ENCODE measurements at places on chromosomes 1 and 21.

- no peak for DNase-seq
Observed at GRCh38 chr1:240732390-240732789, 120.4 kb upstream of the GREM2 start.

DNA sequence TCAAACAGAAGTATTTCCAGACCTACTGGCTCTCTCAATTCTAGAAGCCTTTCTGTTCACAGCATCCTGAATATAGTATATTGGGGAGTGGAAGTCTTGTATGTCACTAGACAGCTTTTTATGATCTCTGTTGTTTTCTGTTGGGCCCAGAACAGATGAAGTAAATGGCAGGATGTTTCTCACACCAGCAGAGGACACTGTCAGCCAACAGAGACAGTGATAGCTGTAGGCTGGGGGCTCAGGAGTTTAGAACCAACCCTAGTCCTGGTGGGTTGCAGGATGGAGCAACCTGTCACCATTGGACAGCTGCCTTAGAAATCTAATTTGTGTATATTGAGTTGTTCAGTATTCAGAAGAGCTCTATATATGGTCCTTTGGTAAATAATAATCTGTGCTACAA, 16.9 kb downstream of the AGO1 start:
- no peak for DNase-seq

GRCh38 chr1:173717238-173717637, 2.5 kb downstream of the KLHL20 start:
- DNase-seq = no peak

DNA sequence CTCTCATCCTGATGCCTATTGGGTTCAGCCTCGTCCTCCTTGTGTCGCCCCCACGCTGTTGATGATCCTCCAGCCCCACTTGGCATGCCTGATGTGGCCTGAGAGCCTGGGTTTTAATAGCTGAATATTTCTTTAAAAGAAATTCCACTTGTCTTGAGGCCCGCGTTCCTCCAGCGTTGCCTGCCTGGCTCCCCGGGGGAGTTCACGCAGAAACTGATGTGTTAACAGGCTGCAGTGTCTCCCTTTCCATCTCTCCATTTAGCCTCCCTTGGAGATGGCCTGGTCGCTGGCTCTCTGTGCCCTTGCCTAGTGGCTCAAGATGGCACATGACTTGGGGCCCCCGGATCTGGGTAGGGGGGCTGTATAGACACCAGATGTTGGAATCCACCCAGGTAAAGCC, 9.5 kb downstream of the ACTL8 start:
- DNase-seq = no peak

- DNase-seq = no peak
Observed at GRCh38 chr1:26218906-26219494, 15.0 kb upstream of the CEP85 start.

GRCh38 chr1:39282537-39283216, 78.2 kb downstream of the MACF1 start:
- DNase-seq = no peak

GRCh38 chr1:16082283-16083038, 9.0 kb upstream of the FAM131C start:
- DNase-seq = no peak

- no peak for DNase-seq
Observed at GRCh38 chr21:8993943-8994639, 1527.3 kb upstream of the TPTE start.

DNA sequence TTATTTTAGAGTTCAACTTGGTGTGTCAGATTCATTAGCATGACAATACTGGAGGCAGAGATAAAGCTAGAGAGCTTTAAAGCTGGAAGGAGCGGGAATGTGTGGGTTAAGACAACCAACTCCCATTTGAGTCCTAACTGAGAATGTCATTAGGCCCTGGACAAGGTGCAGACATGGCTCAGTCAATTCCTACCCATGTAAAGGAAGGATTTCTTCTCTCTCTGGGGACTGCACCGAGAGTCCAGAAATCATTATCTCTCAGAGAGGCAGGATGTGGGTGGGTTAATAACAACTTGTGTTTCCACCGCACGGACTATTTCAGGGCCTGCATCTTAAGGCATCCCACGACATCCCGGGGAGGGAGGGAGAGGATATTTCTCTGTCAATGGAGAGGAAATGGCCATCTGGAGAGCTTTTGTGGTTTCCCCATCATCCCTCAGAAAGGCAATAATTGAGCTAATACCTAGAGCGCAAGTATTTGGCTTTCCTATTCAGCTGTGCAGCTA, 46.7 kb upstream of the SARS1 start:
- no peak for DNase-seq

GRCh38 chr1:231139659-231140654, 21.9 kb upstream of the TRIM67 start:
- no peak for DNase-seq

DNA sequence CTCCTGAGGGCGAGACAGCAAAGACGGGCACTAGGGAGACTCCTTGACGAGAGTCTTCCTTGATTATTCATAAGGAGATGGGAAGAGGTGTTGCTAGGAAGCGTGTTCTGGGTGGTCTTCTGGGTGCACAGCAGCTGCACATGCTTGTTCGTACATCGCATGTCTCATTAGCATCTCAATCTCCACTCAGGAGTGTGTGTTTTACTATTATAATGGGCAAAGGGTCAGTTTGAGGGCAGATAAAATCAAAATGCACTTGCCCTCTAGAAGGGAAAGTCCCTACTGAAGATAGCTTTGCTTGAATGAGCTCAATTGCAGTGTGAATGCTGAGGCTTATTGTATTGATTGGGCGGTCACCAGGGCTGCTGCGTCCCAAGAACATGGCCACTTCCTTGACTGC, 50.2 kb upstream of the SCCPDH start:
- no peak for DNase-seq

DNA sequence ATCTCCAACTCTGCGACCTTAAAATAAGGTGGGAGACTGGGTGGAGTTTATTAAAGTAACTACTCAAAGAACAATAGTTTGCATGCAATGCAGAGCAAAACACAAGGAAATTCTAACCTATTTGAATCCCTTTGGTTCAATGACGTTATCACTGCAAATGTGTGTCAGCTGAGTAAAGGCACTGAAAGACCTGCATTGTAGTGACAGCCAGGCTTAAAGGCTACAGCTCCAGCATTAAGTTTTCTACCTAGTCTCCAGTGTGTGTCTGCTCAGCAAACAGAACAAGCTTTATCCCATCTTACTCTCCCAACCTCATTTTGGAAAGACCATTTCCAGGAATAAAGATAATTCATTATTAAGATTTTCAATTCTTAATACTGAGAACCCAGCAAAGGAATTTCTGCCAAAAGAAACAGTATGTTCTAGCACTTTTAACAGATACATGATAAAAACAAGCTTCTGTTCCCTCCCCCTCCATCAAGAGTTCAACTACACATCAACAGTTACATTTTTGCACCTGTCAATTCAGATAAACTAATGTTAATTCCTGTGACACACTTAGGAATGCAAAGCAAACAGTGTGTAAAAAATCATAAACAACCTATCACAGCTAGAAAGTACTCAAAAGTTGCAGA, 14.2 kb downstream of the PTP4A2 start:
- DNase-seq = no peak

GRCh38 chr1:111208921-111209320, 8.5 kb upstream of the DENND2D start:
- DNase-seq = no peak

DNA sequence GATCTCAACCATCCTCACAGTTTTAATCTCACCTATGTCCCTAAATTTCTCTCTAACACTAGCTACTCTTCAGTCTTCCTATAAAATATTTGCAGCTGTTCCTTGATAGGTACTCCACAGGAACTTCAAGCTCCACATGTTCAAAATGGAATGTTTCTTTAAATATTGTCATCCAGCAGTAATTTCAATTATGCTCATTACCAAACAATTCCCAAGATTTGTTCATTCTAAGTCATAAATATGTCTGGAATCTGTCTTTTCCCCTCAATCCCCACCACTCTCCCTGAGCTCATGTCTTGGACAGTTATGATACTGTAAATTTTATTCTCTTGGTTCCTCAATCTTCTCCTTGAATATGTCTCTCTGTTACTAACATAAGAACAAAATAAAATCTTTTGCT, 214.4 kb downstream of the NRIP1 start:
- no peak for DNase-seq

DNA sequence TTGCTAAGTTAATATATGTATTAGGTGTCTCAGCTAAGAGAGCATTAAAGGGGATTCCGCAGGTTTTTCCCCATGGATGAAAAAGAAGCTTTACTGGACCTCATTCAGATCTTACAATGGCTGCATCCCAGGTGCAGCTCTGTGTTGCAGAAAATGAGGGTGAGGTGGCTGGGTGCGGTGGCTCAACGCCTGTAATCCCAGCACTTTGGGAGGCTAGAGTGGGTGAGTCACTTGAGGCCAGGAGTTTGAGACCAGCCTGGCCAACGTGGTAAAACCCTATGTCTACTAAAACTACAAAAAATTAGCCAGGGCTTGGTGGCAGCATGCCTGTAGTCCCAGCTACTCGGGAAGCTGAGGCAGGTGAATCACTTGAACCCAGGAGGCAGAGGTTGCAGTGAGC, 58.5 kb upstream of the MORC3 start:
- no peak for DNase-seq

GRCh38 chr1:37473431-37474045, 842 bp upstream of the ZC3H12A start:
- no peak for DNase-seq

DNA sequence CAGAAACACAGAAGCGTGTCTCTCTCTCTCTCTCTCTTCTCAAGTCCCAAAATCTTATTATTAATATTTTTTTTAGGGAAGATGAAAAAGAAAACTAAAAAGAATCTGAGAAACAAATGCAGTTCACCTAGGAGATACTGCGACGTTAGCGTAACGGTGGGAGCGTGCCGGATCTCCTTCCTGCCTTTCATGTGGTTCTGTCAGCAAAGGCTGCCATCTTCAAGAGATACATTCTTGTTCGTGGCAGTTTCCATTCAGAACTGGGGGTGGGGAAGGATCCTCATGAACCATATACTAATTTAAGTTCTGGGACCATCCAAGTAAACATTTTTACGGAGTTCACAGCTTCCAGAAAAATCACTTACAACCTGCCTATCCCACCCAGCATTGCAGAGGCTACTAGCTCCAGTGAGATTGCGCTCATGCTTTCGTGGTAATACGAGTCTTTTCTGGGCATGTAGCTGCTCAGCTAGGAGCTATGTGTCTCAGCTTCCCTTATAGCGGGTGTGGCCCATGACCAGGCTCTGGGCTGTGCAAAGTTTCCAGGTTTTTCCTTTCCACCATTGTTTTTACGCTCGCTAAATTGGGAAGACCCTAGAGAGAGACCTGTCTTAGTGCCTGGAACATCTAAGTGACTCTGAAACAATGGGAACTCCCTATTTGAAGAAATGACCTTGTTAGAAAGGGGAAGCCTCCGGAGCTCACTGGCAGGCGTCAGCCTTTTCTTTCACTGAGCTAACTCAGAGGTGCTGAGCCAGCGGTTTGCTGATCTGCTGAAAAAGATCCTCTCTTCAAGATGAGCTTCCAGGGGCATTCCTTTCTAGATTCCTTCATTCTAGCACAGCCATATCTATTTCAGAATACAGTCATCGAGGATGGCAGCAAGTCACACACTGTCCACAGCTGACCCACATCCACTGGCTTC, 17.3 kb downstream of the SLAMF1 start:
- no peak for DNase-seq

GRCh38 chr21:45385549-45386050, 19.4 kb upstream of the COL18A1 start:
- DNase-seq = peak; percentile 6

DNA sequence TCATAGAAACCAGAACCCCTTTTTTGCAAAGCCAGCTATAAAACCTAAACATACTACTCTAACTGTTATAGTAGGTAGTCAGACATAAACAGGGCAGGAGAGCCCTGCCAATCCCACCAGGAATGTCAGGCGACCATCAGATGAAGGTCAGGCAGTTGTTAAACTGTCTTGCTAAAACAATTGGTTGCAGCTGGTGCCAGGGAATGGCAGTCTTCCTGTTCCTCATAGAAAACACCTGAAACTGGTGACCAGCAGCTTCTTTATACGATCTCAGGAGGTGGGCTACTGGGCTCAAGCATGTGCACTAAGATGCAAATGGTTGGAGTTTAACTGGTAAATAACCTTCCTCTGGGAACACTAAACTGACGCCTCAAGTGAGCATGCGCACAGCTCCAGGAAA, 224.1 kb downstream of the COL11A1 start:
- DNase-seq = no peak

DNA sequence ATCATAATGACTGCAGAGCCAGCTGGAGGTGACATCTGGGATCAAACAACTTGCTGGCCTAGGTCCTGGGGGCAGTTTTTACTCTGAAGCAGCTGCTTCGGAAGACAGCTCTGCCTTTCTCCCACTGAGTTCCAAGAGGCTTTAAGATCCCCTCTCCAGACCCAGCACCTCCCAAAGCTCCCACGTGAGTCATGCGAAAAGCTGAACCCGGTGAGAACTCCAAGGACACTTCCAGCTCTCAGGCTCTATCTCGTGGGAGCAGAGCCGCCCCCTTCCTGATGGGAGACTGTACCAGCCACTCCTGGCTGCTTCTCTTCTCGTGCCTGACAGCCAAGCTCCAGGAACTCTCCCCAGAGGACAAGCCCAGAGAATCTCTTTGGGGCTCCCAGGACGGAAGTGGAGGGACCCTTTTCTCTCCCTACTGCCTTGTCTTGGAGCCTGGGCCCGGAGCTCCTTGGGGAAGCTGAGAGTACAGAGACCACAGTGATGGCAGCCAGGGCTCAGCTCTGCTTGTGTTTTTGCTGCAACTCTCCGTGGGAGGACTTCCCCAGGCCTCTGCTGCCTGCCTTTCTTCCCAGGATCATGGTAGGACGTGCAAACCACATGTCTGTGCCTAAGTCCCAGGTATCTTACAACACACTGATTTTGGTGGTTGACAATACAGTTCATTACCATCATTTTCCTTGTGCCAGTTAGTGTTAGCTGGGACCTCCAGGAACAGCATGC, 40.6 kb downstream of the STUM start:
- DNase-seq = no peak

All from mesothelial cell of epicardium (in vitro differentiated cells).